Ammon's horn (tissue), 1 donor: ENCODE measurements at places on chromosomes 16 and 17.

DNA sequence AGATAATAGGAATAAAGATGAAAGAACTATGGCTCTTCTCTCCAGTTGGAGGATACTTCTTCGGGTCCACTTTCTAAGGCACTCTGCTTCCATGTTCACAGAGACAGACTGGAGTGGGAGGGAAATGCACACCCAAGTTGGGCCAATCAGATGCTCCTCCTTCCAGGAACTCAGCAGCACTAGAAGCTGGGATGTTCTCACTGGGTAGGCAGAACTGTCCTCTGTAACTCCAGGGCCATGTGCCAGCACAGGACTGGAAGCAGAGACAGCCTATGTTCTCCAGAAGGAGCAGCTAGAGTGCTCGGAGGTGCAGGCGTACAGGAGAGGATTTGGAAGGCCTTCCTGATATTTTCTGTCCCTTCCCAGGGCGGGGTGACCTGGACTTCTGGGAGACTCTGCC lies 49.9 kb upstream of the SREBF1 start:
- DNase-seq = peak; percentile 41

- no peak for DNase-seq
Measured at GRCh38 chr17:6494239-6494941, 50.1 kb downstream of the PIMREG start.

DNA sequence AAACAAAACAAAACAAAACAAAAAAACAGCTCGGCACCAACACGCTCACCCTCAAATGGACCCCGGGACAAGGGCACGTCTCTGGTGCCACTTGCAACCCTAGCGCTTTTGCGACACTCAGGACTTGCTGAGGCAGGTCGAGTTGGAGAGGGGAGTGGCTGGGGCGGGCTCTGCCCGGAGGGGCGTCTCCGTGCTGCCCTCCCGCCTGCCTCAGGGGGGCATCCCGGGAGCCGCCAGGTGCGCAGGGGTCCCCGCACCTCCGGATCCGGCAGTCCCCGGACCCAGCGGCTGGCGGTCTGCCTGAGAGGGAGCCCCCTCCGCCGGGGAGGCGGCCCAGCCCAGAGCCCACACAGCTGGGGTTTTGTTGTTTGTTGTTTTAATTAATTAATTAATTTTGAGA lies at the start of gene SLC52A1:
SLC52A1 (minus strand) TSS at position 112 of the 400 bp plus-strand sequence. CDS start 820 bp downstream, outside the sequence.
- no peak for DNase-seq

DNA sequence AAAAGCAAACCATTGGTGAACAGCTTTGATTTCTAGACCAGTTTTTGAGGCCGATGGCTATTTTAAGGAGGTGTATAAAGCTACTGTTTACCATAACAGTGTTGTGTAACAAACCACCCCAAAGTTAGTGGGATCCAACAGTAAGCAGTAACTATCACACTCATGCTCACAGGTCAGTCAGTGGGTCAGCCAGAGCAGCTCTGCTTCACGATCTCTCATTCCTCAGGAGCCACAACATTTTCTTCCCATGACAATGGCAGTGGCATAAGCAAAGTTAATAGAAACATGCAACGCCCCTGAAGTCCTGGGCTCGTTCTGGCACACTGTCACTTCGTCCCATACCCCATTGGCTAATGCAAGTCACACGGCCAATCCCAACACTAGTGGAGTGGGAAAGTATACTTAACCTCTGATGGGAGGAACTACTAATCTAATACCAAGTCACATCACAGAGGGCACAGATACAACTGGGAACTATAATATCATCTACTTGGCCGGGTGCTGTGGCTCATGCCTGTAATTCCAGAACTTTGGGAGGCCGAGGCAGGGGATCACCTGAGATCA lies 28.0 kb upstream of the B4GALNT2 start:
- no peak for DNase-seq

GRCh38 chr16:70764632-70765031 lies 36.3 kb downstream of the VAC14 start:
- DNase-seq = no peak

GRCh38 chr16:12330946-12331345 lies 354.4 kb downstream of the SNX29 start:
- DNase-seq = no peak

DNA sequence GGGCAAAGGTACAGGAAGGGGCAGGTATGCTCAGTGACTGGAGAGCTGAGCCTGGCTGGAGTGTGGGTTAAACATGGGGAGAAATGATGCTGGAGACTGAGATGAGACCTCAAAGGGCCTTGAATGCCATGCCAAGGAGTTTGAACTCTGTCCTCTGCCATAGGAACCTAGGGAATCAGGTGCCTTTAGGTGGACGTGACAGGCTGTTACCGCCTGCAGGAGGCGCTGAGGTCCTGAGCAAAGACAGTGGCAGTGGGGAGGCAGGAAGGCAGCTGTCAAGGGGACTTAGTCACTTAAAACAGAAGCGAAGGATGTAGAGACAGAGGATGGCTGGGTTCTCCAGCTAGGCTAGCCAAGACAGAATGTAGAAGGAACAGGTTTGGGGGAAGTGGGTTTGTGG lies 9.1 kb downstream of the PSMB3 start:
- DNase-seq = no peak

DNA sequence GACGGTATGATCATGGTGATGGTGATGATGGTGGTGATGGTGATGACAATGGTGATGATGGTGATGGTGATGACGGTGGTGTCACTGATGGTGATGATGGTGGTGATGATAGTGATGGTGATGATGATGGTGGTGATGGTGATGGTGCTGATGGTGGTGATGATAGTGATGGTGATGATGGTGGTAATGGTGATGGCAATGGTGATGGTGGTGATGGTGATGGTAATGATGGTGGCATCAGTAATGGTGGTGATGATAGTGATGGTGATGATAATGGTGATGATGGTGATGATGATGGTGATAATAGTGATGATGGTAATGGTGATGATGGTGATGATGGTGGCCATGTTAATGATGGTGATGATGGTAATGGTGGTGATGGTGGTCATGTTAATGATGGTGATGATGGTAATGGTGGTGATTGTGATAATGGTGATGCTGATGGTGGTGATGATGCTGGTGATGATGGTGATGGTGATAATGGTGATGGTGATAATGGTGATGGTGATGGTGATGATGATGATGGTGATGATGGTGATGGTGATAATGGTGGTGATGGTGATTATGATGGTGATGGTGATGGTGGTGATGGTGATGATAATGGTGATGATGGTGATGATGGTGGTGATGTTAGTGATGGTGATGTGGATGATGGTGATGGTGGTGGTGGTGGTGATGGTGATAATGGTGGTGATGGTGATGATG lies 107.2 kb downstream of the C16orf95 start:
- no peak for DNase-seq

- peak; percentile 62 for DNase-seq
Measured at GRCh38 chr17:32323811-32324491, 18.0 kb downstream of the C17orf75 start.

- no peak for DNase-seq
Measured at GRCh38 chr17:49603720-49604119, 28.0 kb downstream of the NXPH3 start.

DNA sequence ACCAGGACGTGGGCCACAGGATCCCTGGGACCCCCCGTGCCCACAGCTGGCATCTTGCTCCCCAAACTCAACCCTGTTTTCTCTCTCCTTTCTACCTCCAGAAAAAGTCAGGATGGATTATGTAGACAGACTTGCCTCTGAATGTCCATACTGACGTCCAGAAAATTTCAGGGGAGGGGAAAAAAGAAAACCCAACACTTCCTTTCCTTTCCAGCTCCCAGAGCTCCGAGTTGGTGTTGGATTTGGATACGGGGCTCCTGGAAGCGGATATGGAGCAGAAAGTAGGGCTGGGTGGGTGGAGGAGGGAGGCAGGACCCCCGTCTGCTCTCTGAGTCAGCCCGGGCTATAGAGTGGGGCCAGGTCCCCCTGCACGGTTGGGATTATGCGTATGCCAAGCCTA lies 70.2 kb downstream of the MRM3 start:
- DNase-seq = no peak

- no peak for DNase-seq
Measured at GRCh38 chr16:79928142-79928873, 327.8 kb upstream of the MAF start.
